ENCODE measurements at places on chromosomes 12 and 14.

DNA sequence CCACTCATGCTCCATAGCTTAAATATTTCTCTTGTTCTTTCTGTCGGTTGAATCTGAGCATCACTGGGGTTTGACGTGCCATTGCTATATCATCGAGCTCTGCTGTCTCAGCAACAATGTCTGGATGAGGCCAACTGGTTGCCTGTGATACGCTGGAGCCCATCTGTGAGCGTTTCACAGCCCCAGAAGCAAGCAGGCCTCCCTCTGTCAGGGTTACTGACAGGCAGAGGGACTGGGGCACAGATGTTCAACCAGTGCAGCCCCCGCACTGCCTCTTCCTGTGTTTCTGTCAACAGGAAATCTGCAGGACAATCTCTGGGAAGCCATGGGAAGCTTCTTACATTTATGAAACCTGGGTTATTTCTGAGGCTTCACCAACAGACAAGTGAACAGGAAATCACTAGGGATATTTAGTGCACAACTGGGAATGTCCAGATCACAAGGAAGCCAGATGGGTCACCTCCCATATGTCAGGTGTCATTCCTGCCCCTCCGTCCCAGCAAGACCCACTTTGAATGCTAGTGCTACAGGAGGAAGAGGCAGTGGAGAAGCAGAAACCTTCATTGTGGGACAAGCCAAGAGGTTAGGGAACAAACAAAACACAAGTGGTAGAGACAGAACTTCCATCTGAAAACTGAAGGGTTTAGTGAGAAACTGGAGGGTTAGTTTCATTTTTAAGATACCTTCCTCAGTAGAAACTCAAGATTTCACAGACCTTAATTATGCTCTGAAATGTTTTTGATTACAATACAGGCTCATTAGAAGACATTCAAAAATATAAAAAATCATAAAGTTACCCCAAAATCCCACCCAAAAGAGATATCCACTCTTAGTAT is 24.1 kb downstream of the DMAC2L start:
- no peak for DNase-seq

DNA sequence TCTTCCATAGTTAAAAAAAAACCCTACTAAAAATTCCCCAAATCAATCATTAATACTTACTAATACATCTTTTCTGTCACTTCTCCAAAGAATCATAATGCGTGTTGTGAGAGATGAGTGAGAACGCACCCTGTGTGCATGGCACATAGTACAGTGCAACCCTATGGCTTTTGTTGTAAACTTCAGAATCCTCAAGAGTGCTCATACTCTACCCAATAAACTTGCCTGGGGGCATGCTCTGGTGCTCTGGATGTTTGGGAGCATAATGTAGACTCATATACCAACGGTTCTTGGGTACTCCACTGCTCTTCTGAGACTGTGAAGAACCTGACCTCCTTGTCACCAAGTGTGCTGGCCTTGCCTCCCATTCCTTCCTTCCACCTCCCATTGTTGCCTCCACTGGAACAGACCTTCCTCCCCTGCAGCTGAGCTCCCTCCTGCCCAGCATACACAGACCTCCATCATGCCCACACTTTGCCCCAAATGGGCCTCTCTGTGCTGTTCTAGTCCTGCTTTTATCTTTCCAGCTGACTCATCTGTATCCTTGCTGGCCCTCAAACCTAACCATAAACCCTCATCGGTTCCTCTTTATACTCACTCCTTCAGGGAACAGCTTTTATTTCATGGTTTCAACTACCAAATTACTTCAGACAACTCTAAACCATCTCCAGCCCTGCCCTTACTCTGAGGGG is 8.9 kb downstream of the DCP1B start:
- DNase-seq, result no peak

DNA sequence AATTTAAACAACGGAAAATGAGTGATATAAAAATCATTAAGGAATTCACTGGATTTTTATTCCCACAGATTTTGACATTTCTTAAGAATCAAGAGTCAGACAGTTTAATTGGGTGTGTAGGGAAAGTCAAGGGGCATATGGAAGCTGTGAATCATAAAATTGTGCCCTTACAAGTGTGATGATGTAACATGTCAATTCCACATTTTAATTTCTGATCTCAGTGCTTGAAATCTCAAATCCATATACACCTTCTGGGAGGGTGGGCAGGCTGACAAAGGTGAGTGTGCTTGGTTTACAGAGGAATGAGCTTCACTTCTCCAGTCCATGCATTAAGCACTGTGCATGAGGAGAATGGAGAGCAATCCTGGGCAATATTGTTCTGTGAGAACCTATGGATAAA is 1.0 kb upstream of the KRT6A start:
- no peak for DNase-seq

DNA sequence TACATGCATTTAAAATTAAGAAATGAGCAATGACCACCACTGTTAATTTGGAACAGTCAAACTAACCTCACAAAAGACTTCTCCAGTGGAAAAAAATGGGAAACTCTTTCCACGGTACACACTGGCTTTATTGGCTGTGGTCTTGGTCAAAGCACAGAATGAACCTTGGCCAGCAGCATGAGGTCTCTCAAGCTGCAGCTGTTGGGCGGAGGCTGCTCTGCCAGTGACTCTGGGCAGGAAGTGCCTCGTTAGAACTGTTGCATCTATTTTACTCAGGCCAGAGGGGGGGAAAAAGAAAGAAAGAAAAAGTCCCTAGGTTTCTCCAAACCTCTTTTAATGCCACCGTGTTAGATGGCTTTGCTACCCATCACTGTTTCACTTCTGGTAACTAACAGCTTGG is 279.8 kb upstream of the DIO2 start:
- DNase-seq, result no peak

GRCh38 chr14:97841762-97842161 is 1044.6 kb downstream of the VRK1 start:
- DNase-seq, result no peak

DNA sequence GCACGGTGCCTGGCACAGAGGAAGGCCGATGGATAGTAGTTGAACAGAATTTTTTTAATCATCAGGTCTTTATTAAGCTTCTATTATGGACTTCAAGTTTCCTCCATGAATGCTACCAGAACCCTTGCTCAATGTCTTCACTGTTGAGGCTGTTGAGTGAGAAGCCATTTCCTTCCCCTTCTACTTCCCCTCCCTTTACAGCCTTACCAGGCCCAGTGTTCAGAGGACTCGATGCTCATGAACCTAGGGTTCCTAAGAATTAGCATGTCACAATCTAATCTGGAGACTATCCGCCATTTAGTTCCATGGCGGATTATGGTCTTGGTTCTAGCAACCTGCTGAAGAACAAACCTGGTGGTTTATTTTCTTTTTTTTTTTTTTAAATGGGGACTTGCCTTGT is 17.7 kb downstream of the ETV6 start:
- no peak for DNase-seq

DNA sequence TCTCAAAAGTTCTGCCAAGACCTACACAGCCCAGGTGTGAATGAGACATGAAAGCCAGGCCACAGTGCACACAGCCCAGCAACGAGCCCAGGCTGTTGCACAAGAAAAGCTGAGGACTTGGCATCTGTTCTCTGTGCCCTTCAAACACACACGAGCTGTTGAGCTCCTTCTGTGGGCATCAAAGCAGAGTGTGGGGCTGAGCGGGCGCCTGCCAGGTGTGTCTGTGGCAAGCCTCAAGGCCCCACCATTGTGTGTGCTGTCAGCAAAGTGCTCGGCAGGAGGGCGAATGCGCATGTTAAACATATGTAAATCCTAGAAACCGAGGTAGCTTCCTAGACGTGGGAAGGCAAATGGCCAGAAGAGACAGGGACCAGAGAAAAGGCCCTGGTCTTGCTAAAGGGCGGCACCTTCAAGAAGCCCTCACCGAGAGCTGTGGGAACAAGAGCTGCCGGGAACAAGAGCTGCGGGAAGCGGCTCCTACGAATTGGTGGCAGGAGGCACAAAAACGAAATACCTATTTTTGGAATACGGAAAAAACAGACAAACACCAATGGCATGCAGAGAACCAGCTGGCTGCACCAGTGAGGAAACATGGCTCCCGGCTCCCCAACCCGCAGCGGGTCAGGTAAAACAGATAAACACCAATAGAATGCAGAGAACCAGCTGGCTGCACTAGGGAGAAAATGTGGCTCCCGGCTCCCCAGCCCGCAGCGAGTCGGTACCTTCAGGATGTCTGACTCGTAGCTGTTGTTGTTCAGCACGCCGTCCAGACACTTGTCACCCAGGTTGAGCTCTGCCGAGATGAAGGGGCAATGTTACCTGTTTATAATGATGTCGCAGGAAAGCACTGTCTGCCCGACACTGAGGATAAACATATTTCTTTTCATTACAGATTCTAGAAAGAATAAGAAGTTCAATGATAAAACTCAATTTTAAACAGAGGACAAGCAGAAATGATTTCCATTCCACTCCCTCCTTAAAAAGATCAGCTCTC is 19.0 kb upstream of the GOLGA3 start:
- no peak for DNase-seq

GRCh38 chr14:61077951-61078720 is 97.1 kb downstream of the SLC38A6 start:
- DNase-seq, result no peak

- no peak for DNase-seq
Measured at GRCh38 chr14:77649326-77649725, 32.9 kb upstream of the SPTLC2 start.

DNA sequence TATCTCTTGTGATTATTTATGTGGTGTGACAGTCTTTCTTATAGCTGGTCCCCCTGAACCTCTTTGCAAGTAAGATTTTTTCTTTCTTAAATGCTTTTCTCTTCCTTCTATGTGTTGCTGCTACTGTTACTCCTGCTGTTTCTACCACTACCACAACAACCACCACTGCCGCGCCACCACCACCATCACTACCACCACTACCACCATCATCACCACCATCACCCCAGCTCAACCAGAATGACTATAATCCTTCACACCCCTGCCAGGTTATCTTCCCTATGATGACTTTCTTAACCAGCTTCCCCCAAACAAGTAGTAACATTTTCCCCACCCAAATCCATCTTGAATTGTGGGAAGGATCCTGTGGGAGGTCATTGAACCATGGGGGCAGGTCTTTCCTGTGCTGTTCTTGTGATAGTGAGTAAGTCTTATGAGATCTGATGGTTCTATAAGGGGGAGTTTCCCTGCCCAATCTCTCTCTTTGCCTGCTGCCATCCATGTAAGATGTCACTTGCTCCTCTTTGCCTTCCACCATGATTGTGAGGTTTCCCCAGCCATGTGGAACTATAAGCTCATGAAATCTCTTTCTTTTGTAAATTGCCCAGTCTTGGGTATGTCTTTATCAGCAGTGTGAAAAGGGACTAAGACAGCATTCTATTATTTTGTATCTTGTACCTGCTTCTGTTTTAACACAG is 52.2 kb downstream of the CHST11 start:
- DNase-seq, result no peak

DNA sequence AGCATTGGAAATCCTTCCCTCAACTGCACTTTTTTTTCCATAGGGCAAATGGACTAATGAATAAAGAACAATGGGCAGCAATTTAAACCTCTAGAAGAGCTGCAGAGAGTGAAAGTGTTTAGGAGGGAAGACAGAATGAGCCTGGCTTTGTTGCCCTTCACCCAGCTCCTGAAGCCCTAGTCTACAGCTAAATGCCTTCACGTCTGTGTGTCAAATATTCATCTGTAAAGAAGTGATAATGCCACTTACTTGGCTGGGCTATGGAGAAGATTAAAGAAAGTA is 45.6 kb downstream of the FLRT2 start:
- DNase-seq, result no peak

GRCh38 chr12:31518680-31519227 is 72.2 kb downstream of the DENND5B start:
- DNase-seq, result no peak

GRCh38 chr12:44098786-44099185 is 262.9 kb downstream of the TMEM117 start:
- DNase-seq, result no peak

DNA sequence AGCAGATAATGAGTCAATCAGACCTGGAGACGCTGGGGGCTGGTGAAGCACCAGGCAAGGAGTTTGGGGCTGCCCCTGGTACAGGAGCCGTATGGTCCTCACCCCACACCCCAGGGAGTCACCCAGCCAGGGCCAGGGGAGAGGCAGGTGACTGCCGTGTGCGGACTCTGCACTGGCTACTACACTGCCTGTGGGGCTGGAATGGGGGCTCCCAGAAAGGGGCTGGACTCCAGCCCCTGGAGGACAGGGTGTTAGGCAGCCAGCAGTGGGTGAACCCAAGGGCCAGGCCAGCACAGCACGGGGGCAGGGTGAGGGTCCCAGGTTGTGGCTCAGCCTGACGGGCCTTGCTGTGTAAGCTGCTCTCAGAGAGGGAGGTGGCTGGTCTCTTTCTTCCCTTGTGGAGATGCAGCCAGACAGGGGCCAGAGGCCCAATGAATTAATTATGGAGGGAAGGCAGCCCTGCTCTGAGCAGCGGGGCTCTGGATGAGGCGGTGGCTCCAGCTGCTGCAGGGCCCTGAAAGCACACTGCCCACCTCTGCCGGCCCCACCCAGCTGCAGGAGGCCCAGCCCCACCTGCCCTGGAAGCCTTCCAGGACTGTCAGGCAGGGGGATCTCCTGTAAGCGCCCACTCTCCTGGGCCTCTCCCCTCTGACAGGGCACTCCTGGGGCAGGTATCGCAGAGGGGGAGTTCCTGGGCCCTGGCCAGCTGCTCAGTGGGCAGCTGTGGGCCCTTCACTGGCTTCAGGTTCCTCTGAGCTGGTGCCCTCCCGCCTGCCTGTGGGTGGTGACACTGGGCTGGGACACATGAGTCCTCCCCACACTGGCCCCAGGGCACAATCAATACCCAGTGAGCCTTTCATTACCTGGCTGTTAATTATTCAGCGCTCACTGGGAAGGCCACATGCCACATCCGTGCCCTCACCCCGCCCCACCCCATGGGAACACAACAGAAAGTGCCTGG is 142.5 kb upstream of the C14orf180 start:
- DNase-seq, result no peak

GRCh38 chr12:2304223-2304622 is 251.4 kb downstream of the CACNA1C start:
- DNase-seq, result no peak

DNA sequence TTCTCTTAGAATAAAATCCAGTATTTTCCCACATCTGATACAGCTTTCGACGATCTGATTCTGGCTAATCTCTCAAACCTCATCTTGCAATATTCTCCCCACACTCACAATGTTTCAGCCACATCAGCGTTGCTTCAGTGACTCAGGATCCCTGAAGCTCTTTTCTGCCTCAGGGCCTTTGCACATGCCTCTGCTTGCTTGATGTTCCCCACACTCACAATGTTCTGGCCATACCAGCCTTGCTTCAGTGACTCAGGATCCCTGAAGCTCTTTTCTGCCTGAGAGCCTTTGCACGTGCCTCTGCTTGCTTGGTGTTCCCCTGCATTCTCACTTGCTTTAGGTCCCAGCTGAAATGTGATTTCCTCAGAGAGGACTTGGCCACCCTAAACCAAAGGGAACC is 2.6 kb downstream of the C12orf42 start:
- no peak for DNase-seq

- DNase-seq, result no peak
Measured at GRCh38 chr12:111395336-111396187, 10.2 kb upstream of the SH2B3 start.

GRCh38 chr14:105685003-105685402 is 158.6 kb downstream of the TMEM121 start:
- no peak for DNase-seq

DNA sequence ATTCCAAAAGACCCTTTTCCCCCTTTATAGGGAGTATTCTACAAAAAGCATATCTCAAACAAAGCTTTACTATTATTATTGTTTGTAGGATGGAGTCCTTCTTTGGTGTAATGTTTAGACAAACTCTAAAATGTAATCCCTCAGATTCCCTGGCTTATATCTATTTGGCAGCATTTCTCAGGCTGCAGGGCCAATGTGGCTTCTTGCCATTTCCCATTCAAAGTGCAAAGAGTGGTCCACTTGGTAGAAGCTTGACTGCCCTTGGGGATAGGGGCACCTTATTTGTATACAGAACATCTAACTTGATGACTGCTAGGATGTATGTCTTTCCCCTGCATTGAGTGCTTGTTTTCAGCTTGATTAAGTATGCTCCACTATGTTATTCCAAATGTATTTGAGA is 242.7 kb downstream of the PRKD1 start:
- no peak for DNase-seq
